ENCODE measurements at places on chromosomes 1 and 21.
A peak's percentile ranks its signal among the peaks of the same experiment; 100 is the strongest.

DNA sequence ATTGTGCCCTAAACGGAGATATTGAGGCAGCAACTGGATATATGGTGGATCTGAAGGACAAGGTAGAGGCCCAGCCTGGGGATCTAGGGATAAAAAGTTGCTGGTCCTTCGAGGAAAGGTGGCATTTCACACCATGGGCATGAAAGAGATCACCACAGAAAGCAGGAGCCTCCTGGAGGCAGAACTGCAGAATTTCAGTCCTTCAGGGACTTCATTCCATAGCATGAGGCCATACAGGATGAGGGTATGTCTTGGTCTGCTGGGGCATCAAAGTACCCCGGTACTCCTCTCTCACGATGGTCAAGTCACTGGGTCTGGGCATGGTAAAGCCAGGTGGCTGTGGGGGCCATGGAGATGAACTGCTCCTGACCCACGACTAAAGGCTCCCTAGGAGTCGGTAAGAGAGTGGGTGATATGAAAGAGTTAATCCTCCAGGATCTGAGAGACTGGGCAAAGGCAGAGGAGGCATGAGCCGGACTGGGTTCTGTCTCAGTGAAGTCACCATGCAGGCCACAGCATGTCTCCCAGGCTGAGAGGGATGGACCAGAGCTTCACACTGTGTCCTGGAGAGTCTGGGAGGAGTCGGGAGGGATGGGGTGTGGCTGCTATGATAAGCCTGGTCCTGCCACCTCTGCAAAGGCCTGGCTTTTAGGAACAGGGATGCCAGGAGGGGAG is 5.8 kb upstream of the SPRR5 start:
- no peak for DNase-seq

- peak; percentile 81 for DNase-seq
These were observed 440 bp downstream of the PIGP start for GRCh38 chr21:37072274-37072987.

- no peak for DNase-seq
These were observed 3.2 kb upstream of the PRXL2B start for GRCh38 chr1:2583331-2583791.

DNA sequence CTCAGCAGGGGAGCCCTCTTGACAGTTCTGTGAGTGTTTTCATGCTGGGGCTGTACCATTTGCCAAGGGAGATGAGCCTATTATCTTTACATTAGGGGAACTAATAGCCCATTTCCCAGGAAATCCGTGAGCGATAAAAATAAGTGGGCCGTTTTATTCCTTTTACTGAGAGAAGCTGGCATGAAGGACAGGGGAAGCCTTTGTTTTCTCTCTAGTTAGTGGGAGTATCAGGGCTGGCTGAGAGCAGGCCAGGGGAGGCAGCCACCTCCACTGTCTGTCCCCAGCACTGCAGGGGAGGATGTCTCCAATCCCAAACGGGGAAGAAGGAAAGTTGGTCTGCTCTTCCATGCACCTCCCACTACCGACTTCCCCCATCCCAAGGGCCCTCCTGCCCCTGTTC is 2.5 kb downstream of the UBL4B start:
- no peak for DNase-seq

DNA sequence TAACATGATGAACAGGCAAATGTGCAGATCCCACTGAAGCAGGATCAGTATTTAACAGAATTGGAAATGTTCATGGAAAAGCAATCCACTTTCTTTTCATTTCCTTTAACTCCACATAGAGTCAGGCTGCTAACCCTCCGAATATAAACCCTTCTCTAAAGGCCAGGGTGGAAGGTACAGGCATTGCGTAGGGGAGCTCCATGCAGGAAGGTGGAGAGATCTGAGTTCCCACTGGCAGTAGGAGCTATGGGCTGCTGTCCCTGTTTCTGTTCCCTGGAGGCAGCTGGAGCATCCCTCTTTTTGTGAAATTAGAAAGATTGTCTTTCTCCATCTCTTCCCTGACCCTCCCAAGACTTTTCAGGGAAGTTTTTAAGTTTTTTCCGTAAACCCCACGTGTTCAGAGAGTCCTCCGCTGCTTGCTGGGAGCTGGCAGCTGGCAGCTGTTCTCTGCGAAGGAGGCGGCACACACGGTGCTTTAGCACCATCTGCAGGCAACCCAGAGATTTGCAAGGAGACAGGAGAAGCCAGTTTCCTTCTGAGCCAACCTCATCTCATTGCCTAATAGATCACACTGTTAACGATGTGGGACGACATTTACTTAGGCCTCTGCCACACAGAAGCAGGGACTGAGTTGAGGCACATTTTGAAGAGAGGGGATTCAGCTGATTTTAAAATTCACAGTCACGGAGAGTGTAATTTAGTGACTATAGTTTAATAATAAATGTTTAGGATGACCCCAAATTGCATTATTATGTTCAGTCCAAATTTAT is 55.4 kb upstream of the HOOK1 start:
- peak; percentile 87 for DNase-seq

DNA sequence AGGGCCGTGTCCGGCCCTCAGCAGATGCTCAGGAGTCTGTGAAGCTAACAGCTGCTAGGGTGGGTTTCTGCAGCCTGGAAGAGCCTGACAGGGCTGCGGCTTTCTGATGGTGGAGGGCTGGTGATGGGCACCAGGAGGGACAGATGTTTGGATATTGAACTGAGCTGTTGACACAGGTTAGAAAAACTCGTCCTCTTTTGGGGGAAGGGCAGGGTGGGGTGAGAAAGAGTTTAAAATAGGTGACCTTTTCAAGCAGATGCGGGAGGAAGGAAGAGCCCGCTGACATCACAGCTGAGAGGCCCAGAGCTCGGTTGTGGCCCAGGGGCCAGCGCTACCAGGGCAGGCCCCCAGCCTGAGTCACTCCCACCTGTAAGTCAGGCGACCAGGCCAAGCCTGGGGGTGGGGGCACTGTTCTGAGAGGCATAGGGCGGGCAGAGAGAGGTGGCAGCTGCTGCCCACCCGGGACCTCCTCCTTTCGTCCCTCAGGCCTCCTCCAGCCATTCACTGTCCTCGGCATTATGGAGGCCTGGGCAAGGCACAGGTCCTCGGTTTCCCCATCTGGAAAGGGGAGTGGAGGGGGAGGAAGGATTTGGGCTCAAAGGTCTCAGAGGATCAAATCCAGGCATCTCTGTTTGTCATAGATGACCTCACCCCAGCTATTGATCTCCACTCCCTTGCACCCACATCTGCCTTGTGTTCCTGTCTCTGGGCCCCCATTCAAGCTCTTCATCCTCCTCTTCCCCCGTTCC is 32.3 kb upstream of the ID3 start:
- DNase-seq: no peak

DNA sequence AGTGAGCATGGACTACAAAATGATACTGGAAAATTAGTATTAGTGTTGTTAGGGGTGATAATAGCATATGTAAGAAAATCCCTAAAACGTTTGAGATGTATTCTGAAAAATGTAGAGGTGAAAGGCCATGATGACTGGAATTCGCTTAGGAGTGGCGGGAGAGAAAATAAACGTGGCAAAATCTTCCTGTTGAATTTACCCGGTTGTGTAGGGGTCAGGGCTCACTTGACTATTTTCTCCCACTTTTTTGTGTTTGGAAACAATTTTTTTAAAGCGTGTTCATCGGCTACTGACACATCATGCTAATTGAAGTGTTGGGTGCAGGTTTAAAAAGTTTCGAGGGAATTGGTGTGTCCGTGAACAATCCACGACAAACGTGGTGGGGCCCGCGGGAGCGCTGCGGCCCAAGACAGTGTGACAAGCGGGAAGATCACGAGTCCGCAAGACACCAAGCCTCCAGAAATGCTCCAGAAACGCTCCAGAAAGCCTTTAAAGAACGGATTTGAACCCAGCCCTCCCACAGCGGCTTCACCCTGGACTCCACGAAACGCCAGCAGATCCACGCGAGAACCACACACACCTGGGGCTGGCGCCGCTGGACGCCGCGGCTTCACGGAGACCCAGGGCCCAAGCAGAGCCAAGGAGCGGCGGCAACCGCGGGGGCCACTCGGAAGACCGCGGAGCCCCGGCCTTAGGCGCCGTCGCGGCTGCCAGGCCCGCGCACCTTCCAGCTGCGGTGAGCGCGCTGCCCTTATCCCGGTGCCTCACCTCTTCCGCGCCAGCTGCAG is 573 bp downstream of the PSMG1 start:
- no peak for DNase-seq

DNA sequence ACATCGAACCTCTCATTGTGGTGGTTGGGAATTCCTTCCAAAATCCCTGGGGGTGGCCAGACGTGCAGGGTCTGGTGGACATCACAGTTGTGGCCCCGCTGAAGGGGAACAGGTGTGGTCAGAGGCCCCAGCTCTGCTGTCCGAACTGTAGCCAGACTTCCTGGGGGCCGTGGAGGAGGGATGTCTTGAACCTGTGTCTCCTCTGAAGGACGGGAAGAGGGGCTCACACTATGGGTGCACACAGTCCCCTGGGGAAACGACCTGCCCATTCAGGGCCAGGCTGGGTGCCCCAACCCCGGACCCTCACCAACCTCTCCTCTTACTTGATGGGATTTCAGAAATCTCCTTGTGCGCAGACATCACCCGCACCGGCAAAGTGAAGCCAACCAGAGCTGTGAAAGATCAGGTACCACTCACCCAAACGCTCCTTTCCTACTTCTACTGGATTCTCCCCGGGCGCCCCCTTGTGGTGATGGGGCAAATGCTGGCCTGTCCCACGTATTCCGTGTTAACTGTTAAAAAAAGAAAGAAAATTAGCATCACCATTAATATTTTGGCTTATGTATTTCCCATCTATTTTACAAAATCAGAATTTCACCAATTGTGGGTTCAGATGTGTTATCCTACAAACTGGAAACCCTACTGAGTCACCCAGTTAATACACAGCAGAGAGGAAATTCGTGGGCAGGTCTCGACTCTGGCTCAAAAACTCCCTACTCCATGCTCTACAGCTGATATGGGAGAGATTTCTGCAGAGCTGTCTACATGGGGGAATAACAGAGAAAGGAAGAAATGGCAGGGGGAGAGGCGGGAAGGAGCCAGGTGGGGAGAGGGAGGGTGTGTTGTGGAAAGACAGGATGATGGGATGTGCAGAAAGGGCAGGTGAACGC is 28.1 kb downstream of the PADI4 start:
- peak; percentile 43 for DNase-seq

- no peak for DNase-seq
These were observed 15.3 kb upstream of the RABGGTB start for GRCh38 chr1:75770761-75771160.

- no peak for DNase-seq
These were observed 39.3 kb downstream of the NCF2 start for GRCh38 chr1:183550915-183551314.

GRCh38 chr1:213744780-213745179 is 243.0 kb upstream of the PROX1 start:
- no peak for DNase-seq

DNA sequence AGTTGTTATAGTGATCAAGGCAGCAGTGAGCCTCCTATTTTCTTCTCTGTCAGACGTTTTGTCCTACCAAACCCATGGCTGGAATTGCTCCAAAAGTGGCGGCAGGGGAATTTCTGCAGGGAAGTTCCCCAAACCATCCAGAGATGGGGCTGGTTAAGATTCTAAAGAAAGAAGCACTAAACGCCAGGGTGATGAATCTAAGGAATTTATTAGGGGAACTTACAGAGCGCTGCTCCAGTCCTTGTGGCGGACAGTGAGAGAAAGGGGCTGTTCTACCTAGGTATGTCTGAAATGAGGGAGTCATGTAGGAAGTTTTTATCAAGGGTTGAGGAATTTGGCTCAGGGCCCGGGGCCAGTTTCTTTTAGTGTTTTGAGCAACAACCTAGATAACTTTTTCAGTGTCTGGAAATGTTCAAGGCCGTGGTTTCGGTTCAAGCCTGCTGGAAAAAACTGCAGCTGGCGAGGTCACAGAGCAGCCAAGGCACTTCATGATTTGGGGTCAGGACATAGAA is 222.4 kb upstream of the B3GALT2 start:
- no peak for DNase-seq

DNA sequence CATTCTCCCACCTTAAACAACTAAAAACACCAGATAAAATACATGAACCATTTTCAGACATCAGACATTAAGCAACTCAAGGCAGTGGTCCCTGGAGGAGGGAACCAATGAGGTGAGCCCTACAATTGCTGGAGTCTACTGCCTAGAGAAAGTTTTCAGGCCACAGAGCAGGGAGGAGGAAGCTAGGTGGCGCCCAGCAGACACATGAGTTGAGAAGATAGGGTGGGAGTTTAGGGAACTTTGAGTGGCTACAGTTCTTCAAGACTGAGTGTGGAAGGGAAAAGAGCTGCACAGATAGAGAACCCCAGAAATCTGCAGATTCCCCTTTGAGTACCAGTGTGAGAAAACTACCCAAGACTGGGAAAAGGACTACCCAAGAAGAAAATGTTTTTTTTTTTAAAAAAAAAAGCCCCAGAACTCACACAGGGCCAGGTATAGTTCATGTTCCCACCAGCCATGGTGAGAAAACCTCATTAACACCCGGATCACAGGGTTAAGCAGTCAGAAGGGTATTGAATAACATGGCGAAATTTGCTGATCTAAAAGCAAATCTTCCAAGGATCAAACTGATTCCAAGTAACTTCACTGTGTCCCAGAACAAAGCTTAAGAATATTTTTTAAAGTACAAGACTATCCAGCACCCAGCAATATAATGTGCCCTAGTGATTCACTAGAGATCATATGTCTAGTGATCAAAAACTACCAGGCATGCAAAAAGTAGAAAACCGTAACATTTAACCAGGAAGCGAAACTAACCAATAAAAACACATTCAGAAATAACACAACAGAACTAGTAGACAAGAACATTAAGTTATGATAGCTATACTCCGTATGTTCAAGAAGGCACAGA is 12.0 kb downstream of the ALDH9A1 start:
- no peak for DNase-seq

DNA sequence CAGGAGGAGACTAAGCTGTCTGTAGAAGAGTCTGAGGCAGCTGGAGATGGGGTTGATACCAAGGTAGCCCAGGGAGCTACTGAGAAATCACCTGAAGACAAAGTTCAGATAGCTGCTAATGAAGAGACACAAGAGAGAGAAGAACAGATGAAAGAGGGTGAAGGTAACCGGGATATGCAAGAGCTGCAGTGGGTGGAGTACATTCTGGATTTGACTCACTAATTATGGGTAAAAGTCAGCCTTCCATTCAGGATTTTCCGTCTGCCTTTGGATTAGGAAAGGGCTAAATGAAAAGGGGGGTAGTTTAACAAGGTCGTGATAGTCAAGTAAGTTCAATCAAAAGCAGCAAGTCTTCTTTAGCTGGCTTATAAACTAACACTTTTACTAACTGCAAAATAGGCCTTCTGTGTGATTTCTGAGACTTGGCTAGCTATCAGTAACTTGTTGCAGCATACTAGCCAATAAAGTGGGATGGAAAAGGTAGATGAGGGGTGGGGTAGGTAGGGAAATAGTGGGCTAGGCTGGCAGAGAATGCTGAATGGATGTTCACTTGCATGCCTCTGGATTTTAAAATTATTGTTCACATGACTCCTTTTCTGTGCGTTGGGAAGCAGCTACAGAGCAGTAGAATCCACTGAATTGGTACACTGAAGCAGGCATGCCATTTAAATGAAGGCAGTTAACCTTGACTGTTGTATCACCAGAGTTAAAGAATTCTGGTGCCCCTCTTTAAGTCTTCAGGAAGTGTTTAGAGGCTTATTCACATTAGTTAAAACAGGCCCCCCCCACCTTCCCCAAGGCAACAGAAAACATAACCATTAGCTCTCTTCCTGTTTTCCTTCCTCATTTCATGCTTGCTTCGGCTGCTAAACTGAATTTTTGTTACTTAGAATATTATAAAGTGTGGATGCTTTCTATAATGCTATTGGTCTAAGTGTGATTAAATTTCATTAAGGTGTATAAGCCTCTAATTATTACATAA is 15.4 kb downstream of the CCDC17 start:
- DNase-seq: no peak

Data from NCI-H2081 (cell line).